T-helper 1 cell (primary cell): ENCODE measurements at places on chromosomes 5 and 9.
A peak's percentile ranks its signal among the peaks of the same experiment; 100 is the strongest.

- DNase-seq: no peak
Observed at GRCh38 chr5:133370036-133370831, 242.1 kb downstream of the FSTL4 start.

GRCh38 chr5:7881091-7881490, 12.1 kb downstream of the MTRR start:
- no peak for DNase-seq

DNA sequence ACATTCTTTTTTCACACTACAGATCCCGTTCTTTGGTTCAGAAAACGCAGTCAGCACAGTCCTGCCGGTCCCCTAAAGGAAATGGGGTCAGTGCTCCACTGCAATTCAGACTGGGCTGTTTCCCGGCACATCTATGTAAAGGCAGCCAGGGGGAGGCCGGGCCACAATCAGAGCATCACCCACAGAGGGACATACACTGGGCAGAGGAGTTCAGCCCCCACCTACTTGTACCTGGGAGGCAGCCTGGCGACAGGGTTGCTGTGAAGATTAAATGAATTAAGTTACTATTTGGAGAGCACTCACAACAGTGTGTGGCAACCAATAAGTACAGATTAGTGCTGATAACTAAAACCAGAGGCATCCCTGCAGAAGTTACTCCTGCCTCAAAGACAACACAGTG, 4.5 kb downstream of the PTPN3 start:
- no peak for DNase-seq

GRCh38 chr9:114382699-114383520, 4.9 kb downstream of the AKNA start:
- DNase-seq: peak; percentile 65

DNA sequence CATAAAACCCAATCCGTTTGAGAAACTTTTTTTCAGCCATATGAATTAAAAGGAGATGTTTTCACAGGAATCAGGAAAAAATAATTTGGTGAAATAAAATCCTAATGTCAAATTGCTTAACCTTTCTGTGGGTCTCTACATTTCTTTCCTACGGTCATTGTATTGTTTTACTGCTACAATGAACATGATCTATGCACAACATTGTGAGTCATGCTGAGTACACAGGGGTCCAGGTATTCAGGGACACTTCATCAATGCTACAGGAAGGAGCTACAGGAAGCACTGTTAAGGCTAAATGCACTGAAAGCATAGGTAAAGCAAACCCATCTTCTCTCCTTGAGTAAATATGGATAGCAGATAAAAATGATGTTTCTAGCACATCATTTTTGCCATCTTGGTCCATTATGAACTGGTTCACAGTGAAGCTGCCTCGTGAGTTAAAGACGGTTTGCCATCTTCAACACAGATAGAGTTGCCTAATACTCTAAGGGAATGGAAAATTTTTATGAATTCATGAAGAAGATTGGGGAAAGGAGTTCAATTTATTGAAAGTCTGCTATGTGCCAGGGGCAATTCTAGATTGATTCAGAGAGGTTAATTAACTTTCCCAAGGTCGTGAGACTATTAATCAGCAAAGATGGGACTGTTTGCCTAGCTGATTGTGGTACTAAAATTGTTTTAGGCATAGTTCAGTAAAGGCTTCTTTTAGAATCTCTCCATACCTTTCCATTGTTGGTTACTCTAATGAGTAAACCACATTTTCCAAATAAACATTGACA, 85.5 kb downstream of the DIRAS2 start:
- no peak for DNase-seq

GRCh38 chr9:76866689-76867088, 39.2 kb downstream of the PRUNE2 start:
- DNase-seq: no peak

DNA sequence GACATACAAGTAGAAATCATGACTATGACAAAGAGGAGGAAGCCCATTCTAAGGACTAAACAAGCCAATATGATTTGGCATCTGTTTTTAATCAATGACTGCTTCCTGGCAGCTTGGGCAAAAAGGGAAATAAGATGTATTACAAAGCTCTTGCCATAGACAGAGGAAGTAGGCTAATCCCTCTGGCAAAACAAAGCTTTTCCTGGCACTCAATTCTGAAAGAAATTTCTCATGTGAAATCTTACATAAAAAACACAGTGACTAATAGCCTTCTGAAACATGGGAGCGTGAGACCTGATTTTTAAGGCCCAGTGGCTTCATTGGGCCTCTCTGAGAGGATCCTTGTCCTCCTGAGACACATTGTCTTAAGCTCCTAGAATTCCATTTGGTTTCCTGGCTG, 93.6 kb downstream of the COL23A1 start:
- no peak for DNase-seq

GRCh38 chr9:25261445-25261844, 416.8 kb downstream of the TUSC1 start:
- no peak for DNase-seq

DNA sequence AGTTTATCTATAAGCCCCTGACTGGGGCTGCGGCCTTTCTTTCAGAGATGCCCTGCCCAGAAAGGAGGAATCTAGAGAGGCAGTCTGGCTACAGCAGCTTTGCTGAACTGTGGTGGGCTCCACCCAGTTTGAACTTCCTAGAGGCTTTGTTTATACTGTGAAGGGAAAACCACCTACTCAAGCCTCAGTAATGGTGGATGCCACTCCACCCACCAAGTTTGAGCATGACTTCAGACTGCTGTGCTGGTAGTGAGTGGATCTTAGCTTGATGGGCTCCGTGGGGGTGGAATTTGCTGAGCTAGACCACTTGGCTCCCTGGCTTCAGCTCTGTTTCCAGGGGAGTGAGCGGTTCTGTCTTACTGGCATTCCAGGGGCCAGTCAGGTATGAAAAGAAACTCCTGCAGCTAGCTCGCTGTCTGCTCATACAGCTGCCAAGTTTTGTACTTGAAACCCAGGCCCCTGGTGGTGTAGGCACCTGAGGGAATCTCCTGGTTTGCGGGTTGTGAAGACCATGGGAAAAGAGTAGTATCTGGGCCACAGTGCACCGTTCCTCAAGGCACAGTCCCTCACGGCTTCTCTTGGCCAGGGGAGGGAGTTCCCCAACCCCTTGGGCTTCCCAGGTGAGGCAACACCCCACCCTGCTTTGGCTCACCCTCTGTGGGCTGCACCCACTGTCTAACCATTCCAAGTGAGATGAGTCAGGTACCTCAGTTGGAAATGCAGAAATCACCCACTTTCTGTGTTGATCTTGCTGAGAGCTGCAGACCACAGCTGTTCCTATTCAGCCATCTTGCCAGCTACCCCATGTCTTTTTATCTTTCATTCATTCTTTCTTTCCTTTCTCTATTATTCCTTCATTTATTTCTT, 211.8 kb upstream of the C9orf72 start:
- peak; percentile 20 for DNase-seq

DNA sequence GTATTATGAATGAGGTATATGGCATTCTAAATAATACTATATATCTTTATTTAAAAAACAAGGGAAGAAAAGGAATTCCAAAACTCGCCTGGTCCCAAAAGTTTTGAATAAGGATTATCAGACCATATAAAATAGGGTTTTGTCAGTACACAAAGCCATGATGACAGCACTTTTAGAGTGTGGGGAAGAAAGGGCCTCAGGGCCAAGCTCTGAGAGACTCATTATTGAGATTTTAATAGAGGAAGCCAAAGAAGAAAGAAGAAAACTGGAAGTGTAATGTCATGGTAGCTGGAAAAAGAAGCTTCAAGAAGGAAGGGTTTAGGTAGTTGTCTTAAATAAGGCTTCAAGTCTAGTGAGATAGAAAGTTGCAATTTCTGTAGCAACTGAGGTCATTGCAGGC, 53.0 kb downstream of the FCHO2 start:
- DNase-seq: no peak

DNA sequence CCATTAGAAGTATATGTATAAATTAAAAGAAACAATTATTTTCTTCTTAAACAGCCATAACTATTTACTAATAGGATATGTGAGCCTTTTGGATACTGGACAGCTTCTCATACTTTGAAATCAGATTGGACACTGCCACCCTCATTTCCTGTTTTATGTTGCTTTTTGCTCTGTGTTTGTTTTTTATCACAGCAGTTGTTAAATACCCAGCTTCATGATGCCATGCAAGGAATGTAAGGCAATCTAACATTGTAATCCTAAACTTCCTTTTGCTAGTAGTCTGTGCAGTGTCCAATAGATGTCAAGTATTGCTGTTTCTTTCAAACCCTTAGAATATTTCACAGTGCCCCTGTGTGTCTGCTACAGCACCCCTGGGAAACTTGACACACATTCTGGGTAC, 56.2 kb downstream of the CNTLN start:
- DNase-seq: no peak

- DNase-seq: peak; percentile 19
Observed at GRCh38 chr9:127437497-127438264, 13.5 kb downstream of the ZNF79 start.

GRCh38 chr9:33232815-33233214, 7.2 kb upstream of the SPINK4 start:
- no peak for DNase-seq

DNA sequence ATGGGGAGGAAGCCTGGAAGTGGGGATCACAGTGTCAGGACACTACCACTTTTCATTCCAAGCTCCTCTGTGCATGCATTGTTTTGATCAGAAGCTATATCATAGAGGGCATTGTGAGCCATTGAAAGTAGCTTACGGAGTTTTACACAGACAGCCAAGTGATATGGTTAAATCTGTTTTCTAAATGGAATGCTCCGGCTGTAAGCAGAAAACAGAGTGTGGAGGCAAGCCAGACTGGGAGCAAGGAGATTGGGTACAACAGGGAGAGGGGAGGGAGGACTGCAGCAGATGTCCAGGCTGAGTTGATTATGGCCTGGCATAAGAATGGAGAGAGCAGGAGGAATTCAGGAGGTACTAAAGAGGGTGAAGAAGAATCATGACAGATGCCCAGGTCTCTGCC, 15.5 kb upstream of the SOWAHA start:
- no peak for DNase-seq

GRCh38 chr5:56251918-56252553, 18.9 kb upstream of the ANKRD55 start:
- DNase-seq: no peak

DNA sequence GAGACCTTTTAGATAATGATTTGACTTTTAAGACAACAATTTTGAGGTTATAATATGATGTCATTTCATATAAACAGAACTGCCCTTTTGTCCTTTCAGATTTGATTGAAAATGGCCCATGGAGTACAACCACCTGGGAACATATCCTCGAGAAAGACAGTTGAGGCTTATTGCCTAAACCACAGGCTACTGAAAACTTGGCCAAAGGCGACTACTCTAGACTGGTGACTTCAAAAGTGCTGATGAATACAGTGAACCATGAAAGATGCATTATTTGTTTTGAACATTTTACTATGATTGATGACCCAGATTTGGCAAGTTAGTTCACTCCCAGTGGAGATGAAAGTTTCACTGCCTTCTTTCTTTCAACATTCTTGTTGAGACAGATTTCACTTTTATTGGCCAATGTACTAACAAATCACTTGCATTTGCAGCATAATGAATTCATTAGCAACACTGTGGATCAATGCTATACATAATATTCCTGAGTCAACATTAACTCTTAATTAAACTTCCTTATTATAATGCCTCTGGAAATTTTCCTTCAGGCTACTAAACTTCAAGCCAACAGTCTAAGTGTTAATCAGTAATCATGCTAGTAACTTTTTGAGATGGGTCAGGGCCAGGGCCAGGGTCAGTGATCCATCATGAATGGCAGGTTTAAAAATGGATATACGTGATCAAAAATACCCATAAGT, 480.3 kb downstream of the RAB3C start:
- DNase-seq: no peak

DNA sequence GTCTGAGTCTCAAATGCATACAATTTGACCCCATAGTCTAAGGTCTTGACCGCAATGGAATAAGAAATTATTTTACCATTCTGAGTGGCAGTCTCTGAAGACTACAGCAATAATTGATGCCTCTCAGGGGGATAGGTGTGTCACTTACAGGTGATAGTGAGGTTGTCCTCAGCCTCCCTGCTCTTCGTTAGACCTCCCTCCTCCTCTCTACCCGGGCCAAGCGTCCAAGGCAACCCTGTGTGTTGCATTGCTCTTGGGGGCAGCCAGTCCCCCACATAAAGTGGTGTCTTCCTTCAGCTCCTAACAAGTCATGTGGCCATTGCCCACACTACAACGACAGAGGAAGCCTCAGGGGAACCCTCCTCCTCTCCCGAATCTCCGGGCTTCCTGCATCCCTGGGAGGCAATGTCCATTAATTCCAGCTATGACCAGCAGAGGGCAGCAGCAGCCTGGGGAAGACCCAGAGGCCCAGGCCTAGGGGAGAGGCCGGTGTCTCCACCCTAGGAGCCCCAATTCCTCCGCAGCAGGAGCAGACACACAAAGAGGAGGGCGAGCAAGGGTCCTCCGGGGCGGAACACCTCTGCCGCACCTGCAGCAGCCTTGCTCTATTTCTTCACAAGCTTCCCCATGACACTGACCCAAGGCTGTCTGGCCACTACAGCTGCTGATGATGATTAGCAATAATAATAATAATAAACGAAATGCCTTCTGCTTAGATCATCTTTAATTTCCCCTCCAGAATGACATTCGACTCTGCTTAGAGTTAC, 134.8 kb downstream of the KCNIP1 start:
- no peak for DNase-seq
